ENCODE measurements at places on chromosomes 6 and 20.

GRCh38 chr20:2446845-2447244, 23.7 kb downstream of the SNRPB start:
- peak; percentile 36 for DNase-seq

DNA sequence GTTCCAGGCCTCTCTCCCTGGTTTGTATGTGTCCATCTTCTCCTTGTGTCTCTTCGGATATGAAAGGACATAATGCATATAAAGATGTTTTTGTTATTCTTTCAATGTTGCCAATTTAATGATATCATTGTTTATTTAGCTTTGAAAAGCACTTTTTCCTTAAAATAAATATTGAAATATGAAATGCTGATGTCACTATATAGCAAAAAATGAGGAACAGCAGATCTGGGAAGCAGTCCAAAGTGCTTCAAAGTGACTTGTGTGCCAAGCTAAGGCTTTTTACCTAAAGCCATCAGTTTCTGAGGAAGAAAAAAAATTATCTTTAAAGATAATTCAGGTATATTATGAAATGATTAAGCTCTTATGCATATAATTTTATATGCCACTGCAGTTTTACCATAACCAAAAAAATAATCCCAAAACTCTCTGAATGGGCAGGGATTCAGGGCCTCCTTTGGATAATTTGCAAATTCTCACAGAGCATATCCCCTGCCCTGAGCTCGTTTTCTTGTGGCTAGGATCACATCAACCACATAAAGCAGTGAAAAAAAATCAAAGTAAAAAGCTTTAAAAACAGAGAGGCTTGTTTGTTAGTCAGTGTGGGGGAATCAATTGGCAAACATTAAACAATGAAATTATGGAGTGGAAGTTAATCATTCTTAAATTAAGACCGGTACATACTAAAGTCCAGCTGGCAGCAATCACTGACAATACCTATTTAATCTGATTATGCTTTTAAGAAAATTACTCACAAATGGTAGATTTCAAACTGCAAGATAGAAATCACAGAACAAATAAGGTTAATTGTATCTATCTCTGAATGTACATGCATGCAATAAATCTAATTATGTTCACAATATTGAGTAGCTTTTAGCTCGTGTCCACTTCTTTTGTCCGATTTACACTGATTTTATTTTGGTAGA, 1027.9 kb upstream of the ADGRB3 start:
- DNase-seq = no peak

GRCh38 chr20:48146877-48147276, 361.6 kb upstream of the SULF2 start:
- no peak for DNase-seq

GRCh38 chr6:16090920-16091319, 38.0 kb upstream of the MYLIP start:
- DNase-seq = no peak

- DNase-seq = no peak
Observed at GRCh38 chr20:21020659-21021471, 85.3 kb downstream of the LINC00237 start.

DNA sequence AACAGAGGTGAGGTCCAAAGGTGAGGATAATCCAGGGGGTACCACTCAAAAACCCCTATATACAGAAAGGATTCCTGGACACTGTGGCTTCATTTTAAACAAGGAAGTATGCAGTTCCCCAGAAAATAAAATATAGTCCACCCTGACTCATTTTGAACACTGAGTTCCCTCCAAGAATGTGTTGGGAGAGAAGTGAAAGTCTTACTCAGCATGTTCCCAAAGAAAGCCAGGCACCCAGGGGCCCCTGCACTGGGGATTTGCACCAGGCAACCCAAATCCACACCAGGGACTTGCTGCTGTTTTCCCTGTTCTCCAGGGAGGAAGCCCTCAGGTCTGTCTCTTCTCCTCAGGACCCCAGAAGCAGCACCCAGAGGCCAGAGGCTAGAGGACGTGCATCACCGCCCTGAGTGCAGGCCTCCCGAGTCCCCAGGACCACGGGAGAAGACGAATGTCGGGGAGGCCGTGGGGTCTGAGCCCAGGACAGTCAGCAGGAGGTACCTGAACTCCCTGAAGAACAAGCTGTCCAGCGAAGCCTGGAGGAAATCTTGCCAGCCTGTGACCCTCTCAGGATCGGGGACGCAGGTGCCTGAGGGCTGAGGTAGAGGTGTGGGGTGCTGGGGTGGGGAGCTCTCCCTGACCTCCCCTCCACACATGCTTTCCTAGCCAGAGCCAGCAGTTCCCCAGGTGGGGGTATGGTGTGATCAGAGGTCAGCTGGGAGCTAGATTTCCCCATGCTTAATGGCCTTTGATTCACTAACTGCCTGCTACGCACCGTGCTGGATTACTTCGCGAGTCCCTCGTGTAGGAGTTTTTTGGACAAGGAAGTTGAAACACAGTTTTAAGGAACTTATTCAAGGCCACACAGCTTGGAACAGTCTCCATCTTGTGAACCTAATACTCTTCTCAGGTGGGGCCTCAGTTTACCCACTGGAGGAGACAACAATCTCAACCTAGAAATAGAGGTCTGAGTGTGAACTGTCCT, 3.3 kb downstream of the FGD2 start:
- peak; percentile 84 for DNase-seq

- DNase-seq = no peak
Observed at GRCh38 chr6:37675606-37676005, 22.1 kb downstream of the MDGA1 start.

DNA sequence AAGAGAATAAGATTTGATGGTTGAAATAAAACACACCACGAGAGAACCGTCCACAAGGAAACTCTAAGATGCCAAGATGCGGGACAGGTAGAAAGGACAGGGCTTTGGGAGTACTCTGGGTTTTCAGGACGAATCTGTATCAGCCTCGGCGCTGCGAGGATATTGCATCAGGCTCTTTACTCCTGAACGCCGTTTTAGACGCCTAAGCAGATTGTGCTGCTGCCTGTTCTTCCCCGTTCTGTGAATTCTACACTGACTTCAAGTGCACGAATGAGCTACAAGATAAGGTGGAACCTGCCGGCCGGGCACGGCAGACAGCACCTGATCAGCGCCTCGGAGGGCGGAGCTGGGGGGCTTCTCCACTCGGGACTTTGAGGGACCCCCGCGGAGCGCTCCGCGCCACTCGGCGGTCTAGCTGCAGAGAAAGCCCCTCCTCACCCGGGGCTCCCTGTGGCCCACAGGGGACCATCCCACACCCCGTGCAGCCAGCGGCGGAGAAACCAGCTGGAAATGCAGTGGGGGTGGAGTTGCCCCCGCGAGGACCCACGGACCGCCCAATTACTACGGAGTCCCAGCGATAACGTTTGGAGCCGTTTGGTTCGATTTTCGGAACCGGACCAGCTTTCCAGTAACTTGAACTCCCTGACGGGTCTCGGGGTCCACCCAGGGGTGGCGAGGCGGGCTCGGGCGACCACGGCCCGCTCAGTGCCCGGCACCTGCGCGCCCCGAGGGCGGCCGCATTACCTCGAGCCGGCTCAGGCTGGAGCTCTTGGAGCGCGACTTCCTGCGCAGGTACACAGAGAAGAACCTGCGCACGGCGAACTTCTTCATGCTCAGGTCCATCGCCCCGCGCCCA, 646 bp downstream of the RPS6KA2 start:
- DNase-seq = peak; percentile 41

DNA sequence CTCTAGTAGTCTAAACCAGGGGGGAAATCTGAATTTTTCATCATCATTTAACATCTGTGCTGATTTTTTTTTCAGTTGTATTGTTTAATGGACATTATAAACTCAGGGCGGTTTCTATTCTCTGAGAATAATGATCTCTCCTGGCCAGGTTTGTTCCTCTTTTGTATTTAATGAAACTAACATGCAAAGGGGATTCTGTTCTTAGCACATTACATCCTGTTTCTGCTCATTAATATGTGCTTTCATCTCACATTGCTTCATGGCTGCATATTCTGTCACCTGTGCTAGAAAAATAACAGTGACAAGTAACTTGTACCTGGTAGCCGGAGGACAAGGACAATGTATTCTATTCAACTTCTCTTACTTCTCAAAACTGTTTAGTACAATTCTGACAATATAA, 806 bp downstream of the HLA-DOB start:
- no peak for DNase-seq

- no peak for DNase-seq
Observed at GRCh38 chr20:36812594-36813463, 39.3 kb upstream of the DSN1 start.

DNA sequence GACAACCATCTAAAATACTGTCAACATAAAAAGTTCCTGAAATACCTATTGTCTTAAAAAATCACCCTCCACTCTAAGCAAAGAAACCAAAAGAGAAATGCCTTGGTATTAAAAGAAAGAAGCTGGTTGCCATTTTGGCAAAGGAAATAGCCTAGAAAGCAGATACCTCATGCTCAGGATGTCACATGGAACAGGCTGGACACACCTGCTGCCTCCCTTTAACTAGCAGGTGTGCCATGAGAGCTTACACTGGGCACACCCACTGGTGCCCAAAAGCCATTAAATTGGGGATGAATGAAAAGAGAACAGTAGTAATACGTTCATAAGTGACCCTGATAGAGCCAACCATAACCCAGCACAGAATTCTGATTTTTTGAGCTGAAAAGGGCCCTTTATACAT, 1.5 kb downstream of the SLC23A2 start:
- DNase-seq = no peak

- no peak for DNase-seq
Observed at GRCh38 chr6:119196715-119197114, 118.3 kb upstream of the FAM184A start.

- DNase-seq = peak; percentile 72
Observed at GRCh38 chr6:118787724-118788423, 106.1 kb upstream of the ASF1A start.

DNA sequence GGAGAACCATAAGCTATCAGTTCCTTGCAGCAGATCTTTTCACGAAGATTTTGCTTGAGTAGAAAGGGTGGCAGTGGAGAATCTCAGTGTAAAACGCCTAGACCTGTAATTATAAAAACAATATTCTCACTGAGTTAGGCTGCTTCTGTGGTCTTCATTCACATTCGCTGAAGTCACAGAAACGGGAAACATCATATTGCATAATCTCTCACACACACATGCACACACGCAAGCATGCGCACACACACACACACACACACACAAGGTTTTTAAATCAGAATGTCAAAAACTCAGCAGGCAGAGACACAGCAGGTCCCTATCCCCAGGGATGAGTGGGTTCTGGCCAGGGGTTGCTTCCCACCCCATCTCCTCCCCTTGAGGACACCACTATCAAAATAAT, 175.5 kb downstream of the ATXN1 start:
- DNase-seq = peak; percentile 70

- peak; percentile 88 for DNase-seq
Observed at GRCh38 chr20:45322952-45323383, 14.9 kb upstream of the MATN4 start.

- DNase-seq = no peak
Observed at GRCh38 chr6:154932515-154933027, 62.5 kb upstream of the TIAM2 start.

DNA sequence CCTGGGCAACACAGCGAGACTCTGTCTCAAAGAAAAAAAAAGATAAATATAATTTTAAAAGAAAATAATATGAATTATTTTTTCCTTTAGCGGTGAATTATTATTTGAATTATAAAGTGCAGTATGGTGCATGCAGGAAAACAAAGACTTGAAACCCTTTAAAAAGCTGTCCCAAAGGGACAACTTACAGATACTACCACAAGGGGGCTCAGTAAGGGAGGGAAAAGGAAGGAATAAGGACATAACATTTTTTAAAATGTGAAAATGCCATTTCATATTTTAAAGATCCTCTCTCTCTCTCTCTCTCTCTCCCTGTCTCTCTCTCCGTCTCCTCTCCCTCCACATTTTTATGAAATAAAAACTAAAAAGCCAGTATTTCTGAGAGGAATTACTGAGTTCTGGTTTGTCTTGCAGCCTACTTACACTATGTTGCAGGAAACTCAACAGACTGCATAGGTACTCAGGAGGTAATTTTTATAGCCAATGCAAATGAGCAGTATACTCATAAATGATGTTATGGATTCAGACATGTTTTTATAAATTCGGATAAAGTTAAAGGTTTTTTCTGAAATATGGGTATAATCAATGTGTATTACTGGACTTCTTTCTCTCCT, 455.0 kb upstream of the GJE1 start:
- DNase-seq = peak; percentile 6

GRCh38 chr6:140082867-140083297, 708.4 kb upstream of the CITED2 start:
- DNase-seq = peak; percentile 25

GRCh38 chr6:142444376-142444775, 142.6 kb downstream of the ADGRG6 start:
- DNase-seq = no peak

- DNase-seq = no peak
Observed at GRCh38 chr6:78253618-78254017, 600.8 kb downstream of the MEI4 start.

GRCh38 chr6:85594197-85594930, 706 bp upstream of the SNX14 start:
- peak; percentile 45 for DNase-seq

DNA sequence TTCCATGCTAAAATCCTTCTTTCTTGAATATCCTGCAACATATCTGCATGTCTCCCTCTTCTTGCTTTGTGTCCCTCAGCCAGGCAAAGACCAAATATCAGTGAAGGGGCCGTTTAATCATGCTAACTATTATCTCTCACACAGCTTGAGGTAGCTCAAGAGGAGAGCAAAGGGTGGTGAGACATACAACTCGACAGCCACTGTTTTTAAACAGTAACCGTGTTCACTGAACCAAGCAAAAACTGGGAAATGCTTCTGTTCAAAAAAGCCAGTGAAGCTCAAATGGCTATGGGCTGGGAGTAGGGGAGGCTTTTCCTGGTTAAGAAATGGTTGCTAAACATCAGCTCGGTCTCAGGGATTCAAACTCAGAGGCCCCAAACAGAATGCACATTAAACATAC, 83.4 kb downstream of the MAP7 start:
- no peak for DNase-seq

DNA sequence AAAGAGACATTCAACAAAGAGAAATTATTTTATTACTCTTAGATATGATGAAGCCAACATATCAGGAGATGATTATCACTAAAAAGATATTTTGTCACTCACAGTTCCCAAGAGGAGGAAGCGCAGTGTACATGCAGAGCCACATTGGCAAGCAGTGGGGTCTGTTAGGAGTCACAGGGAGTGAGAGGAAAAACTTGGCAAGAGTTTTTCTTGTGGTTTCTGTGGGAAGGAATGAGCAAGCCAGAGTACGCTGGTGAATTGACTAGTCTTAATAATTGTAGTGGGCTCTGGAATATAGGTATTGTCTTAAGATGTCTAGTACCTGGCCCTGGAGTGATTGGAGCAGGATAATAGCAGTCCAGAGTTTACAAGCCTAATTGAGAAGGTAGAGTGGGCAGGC, 1095.2 kb downstream of the GRIK2 start:
- no peak for DNase-seq

All from suppressor macrophage treated with lipopolysaccharide for 4 hours (primary cell).